Left forelimb (tissue), 1 donor: ENCODE measurements at places on chromosomes 1 and 21.

GRCh38 chr1:162177126-162177525 lies 107.6 kb downstream of the NOS1AP start:
- no peak for DNase-seq

DNA sequence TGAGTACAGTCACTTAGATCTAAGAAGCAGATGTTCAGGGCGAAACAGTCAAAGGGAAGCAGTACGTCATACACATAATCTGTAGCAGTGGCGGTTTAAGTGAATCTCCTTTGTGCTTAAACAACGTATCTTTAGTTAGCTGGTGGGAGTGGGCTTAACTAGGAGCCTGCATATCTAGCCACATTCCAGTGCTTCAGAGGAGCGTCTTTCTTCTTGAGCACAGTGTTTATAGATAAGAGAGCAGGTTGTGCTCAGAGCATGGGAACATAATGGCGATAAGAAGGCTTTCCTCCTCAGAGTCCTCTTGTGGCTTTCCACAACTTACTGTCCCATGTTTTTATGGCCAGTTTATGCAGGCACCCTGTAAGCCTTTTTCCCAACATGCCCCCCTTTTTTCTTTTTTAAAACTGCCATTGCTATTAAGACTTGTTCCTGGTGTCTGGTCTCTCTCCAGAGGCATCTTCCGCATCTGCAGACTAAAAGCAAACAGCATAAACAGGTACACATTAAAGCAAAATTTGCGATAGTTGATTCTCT lies 3.2 kb downstream of the DAP3 start:
- DNase-seq: no peak

DNA sequence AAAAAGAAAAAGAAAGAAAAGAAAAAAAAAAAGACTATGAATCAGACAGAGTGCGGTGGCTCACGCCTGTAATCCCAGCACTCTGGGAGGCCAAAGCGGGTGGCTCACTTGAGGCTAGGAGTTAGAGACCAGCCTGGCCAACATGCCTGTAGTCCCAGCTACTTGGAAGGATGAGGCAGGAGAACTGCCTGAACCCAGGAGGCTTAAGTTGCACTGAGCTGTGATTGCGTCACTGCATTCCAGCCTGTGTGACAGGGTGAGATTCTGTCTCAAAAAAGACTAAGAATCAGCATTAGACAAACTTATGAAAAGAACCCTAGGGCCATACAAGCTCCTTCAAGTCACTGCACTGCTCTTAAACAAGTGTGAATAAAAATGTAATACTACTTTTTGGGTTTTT lies 16.9 kb downstream of the PSMB4 start:
- DNase-seq: no peak

- DNase-seq: no peak
These were observed 342.4 kb downstream of the NPHP4 start for GRCh38 chr1:5649795-5650194.

GRCh38 chr1:100387657-100388350 lies 35.5 kb downstream of the CDC14A start:
- DNase-seq: no peak

- no peak for DNase-seq
These were observed 2.2 kb downstream of the LMO4 start for GRCh38 chr1:87330885-87331364.

- no peak for DNase-seq
These were observed 2.0 kb downstream of the ATP13A2 start for GRCh38 chr1:17009706-17010105.

DNA sequence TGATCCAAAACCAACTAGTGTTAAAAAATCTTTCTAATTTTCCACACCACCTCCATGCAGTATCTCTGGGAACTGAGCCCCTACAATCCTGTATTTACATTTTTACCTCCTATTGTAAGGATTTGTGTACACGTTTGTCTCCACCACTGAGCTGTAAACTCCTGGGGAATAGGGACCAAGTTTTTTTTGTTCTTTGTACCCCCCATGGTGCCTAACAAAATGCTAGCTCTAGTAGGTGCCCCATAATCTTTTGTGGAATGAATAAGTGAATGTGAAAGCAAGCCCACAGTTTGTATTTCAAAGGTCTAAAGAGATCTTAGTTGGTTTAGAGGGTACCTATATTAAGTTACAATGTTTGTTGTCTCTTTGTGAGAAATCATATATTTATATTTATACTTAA lies 879 bp upstream of the WLS start:
- DNase-seq: no peak

GRCh38 chr1:61123326-61123725 lies 41.0 kb downstream of the NFIA start:
- DNase-seq: no peak

DNA sequence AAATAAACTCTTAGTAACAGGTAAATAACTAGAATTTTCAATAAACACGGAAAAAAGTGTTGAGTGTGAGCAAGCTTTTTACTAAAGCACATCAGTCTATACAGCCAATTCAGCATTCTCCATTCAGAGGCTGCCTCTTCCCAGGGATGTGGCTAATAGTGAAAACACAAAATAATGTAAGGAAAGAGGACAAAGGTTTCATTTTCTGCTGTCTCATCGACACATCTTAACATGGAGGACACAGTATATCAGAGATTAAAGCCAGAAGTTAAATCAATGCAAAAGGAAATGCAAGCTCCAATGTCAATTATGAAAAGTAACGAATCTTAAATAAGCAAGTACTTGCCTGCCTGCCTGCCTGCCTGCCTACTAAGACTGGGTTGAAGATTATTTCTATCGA lies 43.2 kb downstream of the LUZP1 start:
- DNase-seq: no peak

- no peak for DNase-seq
These were observed 13.8 kb downstream of the RGS4 start for GRCh38 chr1:163082971-163083370.

DNA sequence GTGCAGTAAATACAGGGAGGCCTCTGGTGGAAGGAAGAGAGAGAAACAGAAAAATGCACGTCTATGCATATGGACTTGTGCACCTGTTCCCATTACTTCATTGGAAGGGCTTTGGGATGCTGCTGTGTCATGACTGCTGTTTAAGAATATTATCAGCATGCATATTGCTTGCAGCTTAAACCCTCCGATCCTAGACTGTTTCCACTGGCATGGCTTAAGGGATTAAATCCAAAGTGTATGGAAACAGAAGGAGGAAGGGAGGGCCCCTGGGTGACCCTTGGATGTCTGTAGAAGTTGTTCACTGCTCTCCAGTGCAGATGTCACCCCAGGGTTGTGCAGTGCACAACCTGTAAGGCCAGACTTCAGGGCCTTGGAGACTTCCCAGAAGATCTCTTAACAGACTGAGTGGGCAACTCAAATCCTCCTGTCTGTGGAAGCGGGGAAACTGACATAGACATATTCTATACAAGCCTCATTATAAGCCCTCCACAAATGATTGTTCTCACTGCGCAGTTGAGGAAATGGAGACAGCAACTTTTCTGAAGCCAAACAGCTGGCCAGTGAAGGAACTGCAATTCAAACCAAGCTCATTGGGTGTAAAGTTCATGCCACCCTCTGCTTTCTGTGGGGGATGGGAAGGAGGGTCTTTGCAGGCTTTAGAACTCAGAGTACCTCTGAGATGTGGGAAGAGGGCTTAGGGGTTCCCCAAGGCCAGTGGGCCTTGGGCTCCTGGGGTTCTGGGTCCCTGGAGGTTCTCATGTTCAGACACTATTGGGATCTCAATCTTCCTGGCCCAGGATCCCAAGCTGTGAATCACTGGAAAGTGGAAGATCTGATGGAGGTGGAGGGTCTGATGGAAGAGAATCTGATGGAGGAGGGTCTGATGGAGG lies 73.8 kb downstream of the UMODL1 start:
- DNase-seq: no peak

DNA sequence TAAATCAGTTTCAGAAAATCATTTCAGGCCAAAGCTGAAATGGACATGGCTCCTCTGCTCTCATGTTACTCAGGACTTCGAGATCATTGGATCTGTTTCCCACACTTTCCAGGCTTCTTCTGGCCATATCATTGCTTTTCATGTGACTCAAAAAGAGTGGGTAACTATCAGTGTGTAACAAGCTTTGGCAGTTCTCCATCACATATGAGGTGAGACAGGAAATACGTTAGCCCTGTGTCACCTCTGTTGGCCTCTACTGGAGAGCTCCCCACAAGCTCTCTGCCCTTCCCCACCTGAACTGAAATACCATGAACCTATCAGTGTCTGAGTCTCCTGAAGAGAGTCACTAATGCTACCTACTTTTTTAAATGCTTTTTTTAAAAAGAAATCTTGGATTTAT lies 128.2 kb downstream of the LBR start:
- DNase-seq: no peak

- DNase-seq: no peak
These were observed 64.8 kb downstream of the ERG start for GRCh38 chr21:38433471-38433870.

GRCh38 chr1:74452035-74452434 lies 60.4 kb downstream of the LRRC53 start:
- no peak for DNase-seq

GRCh38 chr1:179860652-179861051 lies 17.0 kb downstream of the TOR1AIP2 start:
- no peak for DNase-seq

DNA sequence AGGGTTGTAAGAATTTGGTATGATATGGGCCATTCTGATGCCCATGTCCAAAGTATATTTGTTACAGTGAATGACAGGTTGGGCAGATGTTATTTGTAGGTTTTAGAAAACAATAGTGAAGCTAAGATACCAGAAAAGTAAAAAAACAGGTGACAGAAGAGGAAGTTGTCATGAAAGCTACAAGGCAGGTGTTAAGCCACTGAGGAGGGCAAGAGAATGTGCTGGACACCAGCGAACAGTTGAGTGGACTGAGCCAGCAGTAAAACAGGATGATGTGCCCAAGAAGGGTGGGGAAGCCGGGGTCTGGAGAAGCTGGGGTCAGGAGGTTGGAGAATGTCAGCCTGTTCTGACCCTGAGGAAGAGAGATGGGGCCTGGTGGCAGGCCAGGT lies 83.3 kb downstream of the DTL start:
- no peak for DNase-seq

- DNase-seq: no peak
These were observed 248.9 kb upstream of the HOOK1 start for GRCh38 chr1:59565611-59566410.

DNA sequence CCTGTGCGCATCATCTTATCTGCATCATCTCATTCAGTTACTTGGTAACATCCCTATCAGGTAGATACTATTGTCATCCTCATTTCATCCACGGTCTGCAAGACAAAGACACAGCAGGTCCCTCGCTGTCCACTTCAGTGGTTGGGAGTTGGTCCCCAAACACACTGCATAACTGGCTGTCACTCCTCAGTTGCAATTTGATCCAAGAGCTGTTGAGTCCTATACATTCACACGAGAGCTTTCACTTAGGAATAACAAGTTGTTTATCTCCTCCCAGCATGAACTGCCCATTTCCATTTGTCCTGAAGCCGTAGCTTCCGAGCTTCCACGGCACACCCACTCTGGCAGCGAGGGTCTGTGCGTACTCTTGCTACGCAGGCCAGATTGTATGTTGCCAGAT lies 472.0 kb downstream of the CAMTA1 start:
- no peak for DNase-seq

- DNase-seq: no peak
These were observed 28.9 kb downstream of the SLC37A1 start for GRCh38 chr21:42542596-42542995.

- no peak for DNase-seq
These were observed 4.6 kb downstream of the MYCL start for GRCh38 chr1:39896909-39897685.

DNA sequence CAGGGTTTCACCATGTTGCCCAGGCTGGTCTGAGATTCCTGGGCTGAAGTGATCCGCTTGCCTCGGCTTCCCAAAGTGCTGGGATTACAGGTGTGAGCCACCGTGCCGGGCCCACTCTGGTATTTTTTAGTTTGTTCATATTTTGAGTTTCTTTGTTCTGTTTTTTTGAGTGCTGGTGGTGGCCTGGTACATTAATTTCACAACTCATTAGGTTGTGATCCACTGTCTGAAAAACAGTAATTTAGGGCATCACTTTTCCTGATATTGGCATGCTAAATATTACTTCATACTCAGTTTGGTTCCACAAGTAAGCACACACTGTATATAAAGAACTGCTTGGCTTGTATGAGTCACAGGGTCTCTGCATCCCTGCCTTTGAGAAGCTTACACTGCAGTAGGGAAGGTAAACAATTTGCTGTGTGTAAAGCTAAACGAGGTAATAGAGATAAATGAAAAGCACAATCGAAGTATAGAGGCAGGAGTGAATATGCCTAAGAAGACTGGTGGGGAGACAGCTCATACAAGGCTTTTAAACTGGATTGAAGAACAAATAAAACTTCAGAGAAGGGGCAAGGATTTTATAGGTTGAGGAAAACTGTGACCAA lies 7.7 kb downstream of the SNX27 start:
- DNase-seq: no peak

DNA sequence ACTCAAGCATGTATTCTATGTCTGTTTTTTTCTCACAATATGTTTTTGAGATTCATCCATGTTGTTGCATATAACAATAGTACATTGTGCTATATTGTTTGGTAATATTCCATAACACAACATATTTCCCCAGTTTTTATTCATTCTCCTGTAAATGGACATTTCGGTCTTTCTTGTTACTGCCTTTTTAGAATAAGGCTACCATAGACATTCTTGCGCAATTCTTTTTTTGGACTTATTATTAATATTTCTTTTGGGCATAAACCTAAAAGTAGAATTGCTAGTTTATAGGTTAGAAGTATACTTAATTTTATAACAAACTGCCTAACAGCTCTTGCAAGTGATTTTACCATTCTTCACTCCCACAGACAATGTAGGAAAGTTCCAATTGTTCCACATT lies 573.0 kb downstream of the ADGRL2 start:
- DNase-seq: no peak

DNA sequence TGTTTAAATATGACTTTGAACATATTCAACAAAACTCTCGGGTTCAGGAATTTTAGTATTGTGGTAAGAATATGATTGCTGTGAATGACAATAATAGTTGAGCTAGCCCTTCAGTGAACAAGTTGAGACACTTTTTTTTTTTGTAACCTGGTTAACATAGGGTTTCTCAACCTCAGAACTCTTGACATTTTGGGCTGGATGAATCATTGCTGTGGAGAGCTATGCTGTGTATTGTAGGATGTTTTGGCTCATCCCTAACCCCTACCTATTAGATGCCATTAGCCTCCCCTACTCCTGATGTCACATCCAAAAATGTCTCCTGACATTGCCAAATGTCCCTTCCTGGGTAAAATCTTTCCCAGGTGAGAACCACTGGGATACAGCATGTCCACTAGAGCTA lies 113.7 kb downstream of the RUNX1 start:
- DNase-seq: no peak

DNA sequence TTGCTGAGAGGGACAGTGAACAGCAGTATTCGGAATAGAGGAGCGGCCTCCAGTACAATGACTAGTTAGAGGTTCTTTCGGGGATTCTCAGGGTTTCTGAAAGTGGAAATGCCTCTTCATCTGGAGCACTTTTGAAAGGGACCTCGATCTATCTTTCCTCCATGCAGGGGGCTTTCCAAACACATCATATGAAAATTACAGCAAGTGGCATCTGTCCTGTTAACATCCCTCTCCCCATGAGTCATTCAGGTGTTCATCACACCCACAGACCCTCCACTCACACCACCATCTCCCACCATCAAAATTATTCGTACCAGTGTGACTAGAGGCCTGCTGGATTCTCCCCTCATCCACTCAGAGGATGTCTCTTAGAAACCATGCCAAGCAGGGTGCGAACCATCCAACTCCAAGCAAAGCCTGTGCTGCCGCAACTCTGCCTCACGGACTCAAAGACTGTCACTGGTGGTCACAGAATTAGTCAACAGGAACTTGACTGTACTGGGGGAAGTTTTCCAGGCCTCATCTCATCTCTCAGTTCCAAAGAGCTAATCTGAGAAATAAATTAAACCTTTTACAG lies 211.1 kb downstream of the MRPL39 start:
- DNase-seq: no peak

- no peak for DNase-seq
These were observed 157.0 kb downstream of the PCBP3 start for GRCh38 chr21:45800339-45801080.
